Stimulated activated CD8-positive, alpha-beta memory T cell treated with anti-CD3 and anti-CD28 coated beads, Interleukin-7, amount 100 ng/mL, for 1 hour (primary cell): ENCODE measurements at places on chromosomes 16 and 17.
A peak's percentile ranks its signal among the peaks of the same experiment; 100 is the strongest.

- DNase-seq = no peak
These were observed 21.2 kb downstream of the CLEC16A start for GRCh38 chr16:10965440-10966061.

- DNase-seq = no peak
These were observed 57.3 kb downstream of the RAP1GAP2 start for GRCh38 chr17:2853283-2854142.

- DNase-seq = no peak
These were observed 53.2 kb downstream of the AMFR start for GRCh38 chr16:56372013-56372634.

DNA sequence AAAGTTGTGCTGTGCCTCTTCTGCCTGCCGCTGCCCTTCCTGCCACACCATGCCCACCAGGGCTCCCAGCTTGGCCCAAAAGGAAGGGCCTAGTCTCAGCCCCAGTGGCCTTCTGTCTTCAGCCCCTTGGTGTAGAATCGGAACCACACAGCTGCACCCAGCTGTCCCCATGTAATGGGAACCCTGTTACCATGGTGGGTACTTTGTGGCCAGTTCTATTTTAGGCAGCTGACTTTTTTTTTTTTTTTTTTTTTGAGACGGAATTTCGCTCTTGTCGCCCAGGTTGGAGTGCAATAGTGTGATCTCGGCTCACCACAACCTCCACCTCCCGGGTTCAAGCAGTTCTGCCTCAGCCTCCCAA lies 163.3 kb upstream of the GSE1 start:
- DNase-seq = no peak

DNA sequence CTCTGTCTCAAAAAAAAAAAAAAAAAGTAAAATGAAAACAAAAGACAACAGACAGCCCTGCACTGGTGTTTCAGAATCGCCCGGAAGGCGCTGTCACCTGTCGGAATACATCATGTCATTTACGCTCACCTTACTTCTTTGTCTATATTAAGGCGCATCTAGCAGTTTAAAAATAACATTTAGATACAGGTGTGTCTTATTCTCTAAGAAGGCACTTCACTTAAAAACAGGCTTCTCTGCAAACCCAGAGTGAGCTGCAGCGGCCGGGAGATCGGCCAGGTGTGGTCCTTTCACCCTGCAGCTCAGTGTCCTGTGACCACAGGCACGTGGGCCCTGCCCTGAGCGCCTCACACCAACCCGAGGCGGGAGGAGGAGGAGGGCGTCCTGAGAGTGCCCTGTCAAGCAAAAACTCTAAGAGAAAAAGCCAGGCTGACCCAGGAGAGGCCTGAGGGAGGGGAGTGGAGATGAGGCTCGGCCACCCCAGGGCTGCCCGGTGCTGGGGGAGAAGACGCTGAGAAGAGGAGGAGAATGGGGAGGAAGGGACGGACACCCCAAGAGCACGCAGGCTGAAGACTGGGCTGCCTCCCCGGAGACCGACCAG lies 3.3 kb upstream of the LMF1 start:
- no peak for DNase-seq

- no peak for DNase-seq
These were observed 20.4 kb downstream of the CA4 start for GRCh38 chr17:60169921-60170817.

DNA sequence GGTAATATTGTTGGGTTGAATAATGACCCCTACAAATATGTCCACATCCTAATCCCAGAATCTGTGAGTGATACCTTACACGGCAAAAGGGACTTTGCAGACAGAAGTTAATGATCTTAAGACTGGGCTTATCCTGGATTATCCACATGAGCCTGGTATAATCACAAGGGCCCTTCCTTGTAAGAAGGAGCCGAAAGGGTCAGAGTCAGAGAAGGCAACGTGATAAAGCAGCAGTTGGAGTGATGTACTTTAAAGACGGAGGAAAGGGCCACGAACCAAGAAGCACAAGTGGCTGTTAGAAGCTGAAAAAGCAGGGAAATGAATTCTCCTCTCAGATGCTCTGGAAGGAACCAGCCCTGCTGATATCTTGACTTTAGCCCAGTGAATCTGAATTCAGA lies 137.8 kb downstream of the UTP18 start:
- no peak for DNase-seq

DNA sequence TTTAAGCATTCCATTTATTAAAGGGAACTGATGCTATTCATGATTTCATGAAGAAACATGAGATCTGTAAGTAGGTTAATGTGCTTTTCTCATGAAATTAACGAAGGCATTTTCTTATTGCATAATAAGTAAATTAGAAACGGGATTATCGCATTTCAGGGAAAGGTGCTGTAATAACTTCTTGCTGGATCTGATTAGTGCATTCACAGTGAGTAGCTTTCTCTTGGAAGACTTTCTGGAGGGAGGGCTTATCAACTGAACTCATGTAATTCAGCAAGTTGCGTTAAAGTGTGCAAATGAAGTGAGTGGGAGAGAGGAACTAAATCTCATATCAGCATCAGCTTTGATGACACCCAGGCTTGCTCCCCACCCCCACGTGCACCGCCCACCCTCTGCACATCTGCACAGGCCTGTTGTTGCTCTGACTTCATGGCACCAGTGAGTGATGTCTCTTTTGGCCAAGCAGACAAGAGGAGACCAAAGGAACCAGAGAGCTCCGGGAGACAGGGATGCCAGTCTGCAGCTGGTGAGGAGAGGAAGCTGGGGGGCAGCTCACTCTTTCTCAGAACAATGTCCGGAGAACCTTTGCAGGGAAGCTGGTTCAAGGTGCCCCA lies 26.3 kb upstream of the GAS7 start:
- no peak for DNase-seq

DNA sequence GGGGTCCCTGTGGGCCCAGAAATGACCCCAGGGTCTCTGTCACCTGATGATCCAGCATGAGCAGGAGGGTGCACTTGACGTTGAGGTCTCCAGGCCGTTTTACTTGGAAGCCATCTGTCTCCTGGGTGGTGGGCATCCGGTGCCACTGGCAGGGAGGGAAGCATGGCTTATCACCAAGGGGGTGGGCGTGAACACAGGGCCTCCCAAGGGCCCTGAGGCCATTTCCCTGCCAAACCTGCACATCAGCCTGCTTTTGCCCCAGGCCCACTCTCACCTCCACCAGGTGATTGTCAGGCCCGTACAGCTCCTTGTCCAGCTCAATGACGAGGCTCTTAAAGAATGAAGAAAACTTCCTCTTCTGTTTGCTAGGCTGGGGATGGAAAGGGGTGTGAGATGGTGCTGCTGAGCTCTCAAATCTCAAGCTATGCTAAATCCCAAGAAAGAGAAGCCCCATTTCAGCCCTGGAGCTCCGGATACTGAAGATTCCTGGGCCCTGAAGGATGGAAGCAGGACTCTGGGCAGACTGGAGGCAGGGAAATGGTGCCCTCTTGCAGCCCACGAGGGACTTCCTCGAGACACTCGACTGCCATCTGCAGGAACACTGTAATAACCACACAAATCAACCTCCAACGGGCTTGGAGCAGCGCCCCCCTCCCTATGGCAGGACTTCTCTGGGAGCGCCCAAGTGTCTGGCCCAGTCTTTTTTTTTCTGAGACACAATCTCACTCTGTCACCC lies 7.1 kb upstream of the FTSJ3 start:
- no peak for DNase-seq

GRCh38 chr17:43784068-43784467 lies 3.8 kb downstream of the CFAP97D1 start:
- DNase-seq = no peak

- no peak for DNase-seq
These were observed 3.8 kb downstream of the CENPV start for GRCh38 chr17:16349431-16349830.

DNA sequence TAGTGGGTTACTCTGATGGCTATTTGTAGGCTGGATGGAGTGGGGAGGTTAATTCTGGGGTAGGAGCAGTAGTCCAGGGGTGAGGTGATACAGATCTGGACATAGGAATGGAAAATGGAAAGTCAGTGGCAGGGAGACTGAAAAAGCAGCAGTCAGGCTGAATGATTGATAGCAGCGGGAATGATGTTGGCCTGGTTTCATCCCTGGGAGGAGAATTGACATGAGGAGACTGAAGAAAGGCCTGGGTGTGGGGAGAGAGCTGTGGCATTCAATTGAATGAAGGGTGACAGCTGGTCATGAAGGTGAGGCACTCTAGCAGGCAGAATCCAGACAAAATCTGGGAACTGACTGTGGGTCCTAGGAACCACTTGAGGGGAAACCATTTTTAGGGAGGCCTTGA lies 34.7 kb upstream of the CLEC18A start:
- no peak for DNase-seq

DNA sequence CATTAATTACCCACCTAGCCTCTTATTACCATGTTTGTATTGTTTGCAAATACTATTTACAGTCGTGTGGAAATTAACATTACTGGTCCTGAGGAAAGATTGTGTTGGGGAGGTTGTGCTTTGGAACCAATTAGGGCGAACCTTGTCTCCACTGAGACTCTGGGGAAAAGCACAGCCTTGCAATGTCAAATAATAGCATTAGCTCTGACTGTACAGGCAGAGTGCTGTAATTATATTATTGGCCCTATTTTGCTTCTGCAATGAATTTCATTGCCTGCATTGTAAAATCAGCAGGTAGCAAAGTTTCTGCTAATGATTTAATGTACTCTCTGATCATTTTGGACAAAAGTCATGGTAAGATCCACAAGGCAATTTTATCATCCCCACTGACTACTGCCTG lies 97.0 kb downstream of the WWOX start:
- DNase-seq = no peak

GRCh38 chr16:74606521-74607309 lies at the start of gene GLG1:
GLG1 (minus strand) TSS chr16:74607114; CDS start chr16:74607094, 20 bp downstream.
- peak; percentile 79 for DNase-seq

- no peak for DNase-seq
These were observed 13.2 kb downstream of the NLK start for GRCh38 chr17:28055546-28056275.

DNA sequence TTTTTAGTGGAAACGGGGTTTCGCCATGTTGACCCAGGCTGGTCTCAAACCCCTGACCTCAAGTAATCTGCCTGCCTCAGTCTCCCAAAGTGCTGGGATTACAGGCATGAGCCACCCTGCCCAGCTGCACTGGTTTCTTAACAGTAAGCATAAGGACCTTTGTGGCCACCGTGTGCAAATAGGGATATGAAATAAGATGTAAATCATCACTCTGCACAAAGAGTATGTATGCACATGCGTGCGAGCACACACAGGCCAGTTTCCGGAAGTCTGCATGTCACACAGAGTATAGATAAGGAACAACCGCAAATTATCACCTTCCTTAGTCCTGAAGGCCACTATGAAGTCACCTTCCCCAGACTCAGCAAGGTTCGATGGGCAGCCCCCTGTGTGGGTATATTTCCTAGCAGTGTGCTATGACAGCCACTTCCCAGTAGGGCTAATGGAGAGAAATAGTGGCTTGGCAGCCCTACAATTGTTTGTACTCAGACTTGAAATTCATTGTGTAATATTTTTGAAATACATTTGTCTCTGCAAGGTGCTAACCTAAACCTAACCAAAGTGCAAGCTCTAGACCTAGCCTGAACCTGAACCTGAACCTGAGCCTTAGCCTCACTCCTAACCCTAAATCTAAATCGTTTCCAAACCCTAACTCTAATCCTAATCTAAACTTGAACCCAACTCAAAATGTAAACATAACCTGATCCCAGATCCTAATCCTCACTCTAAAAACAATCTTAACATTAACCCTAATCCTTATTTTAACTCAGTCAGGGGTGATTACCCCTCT lies 48.4 kb upstream of the SKAP1 start:
- no peak for DNase-seq

DNA sequence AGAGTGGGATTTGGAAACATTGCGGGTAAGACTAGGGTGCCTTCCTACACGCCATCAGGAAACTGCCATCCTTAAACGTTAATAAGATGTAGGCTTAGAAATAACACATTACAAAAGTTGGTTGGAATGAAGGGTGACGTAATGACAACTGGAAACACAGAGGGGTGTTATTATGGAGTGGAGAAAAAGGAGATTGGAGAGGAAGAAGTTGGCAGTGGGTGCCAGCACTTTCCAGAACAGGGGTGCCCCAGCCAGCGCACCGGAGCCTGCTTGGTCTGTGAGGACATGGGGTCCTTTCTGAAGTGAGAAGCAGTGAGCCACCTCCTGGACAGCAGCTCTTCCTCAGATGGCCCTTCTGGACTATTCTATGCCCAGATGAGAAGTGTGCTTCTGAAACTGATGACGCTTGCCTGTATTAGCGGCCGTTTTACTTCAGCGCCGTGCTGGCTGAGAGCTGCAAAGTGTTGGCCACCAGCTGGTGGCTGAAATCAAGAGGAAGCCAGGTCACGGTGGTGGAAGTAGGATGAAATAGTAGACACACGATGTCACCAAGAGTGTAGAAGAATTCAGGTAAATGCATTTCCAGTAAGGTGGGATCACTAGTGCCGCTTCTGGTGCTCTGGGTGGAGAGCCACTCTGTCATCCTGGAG lies 244.8 kb downstream of the NTN1 start:
- no peak for DNase-seq

DNA sequence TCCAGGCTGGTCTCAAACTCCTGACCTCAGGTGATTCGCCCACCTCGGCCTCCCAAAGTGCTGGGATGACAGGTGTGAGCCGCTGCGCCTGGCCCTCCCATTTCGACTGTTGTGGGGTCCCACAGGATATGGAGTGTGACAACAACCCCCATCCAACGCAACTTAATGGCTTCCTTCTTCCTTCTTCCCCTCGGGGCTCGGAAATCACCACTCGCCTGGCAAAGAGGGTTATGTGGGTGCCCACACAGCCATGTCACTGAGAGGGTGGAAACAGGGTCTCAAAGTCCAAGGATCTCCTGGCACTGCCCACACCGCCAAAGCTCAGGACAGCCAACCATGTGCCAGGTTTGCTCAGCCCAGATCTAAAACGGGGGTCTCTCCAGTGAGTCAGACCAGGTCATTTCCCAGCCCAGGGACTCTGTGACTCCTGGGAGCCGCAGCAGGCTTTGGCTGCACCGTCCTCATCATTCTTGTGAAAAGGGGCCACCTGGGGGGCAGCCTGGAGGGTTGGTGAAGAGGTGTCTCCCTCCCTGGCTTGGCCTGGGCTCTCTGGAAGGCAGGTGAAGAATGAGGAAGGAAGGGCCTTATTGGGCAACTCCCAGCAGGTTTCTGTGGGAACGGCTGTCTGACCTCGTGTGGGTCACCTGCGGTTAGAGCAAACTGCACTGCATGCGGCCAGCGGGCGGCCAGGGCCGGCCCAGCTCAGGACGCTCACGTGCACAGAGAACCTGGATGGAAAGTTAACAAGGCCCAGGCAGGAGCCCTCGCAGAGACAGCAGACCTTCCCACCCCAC lies 25.3 kb upstream of the LITAF start:
- no peak for DNase-seq

DNA sequence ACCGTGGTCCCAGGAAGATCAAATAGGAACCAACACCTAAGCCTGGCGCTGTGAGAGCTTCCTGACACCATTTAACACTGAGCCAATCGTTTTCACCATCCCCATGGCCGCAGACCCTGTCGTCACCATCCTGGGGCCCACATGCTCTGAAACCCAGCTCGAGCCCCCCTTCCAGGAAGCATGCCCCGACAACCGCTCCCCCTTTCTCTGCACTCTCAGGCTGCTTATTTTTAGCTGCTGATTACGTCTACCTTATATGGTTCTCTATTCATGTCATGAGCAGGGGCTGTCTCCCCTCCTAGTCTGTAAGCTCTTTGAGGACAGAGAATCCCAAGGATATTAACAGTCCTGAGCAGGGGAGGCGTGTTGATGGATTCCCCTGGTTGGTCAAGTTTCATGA lies 10.5 kb downstream of the SRL start:
- no peak for DNase-seq

GRCh38 chr17:34081269-34081668 lies 173.8 kb upstream of the CCL2 start:
- DNase-seq = no peak

- no peak for DNase-seq
These were observed 2.0 kb upstream of the DNAI2 start for GRCh38 chr17:74271901-74272561.

- DNase-seq = no peak
These were observed 210.0 kb upstream of the GSE1 start for GRCh38 chr16:85402910-85403692.
